Thoracic aorta (tissue), 2 donors: ENCODE measurements at places on chromosomes 13 and 19. TPM values are rescaled to one million over a fixed set of nuclear protein-coding genes. Genes with fewer than 3 reads are reported as not detected.

GRCh38 chr19:30884146-30884812 is 465.0 kb downstream of the TSHZ3 start:
- DNase-seq, result no peak

DNA sequence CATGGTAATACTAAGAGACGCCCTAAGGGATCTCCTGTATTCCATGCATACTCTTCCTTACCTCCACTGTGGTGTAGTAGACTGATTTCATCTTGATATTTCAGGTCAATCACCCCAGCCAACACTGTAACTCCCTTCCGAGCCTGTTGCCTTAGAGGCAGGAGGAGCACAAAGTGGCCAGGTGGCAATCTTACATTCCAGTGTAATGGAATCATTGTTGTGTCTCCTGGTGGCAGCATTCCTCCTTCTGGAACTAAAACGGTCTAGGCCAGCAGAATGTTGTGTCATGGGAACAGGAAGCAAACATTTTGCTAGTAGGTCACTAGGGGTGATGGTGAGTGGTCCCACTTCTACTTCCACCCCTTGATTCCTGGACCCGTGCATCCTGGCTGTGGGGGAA is 405.7 kb upstream of the SLC10A2 start:
- no peak for DNase-seq

The STOML3 gene
- total RNA-seq, result not detected

The NLRP7 gene
- not detected for total RNA-seq

The IZUMO4 gene
- total RNA-seq, result 3.1 TPM

The ZNF530 gene
- total RNA-seq, result 7.4 TPM

- DNase-seq, result no peak
These were observed 254.3 kb upstream of the PRR20A start for GRCh38 chr13:56886398-56886797.

DNA sequence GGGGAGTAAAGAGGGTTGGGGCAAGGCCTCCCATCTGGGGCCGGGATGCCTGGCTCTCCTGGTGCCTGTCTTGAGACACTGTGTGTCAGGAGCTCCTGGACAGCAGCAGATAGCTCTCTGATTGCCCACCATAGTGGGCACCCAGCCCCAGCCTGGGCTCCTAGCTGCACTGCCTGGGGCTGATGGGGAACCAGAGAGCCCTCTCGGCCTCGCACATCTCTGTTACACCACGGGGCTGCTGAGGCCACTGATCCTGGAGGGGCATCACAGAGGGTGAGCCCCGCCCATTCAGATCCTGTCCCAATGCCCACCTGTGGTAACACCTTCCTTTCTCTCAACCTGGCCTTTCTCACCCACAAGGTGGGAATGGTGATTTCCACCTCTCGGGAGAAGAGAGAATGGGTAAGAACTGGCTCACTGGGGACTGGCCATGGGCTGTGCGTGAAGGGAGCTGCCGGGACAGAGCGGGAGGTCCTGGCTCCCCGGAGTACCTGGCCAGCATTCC is 135.9 kb downstream of the URI1 start:
- DNase-seq, result no peak

GRCh38 chr13:99800951-99801350 is 170.6 kb downstream of the ZIC5 start:
- no peak for DNase-seq
